Left lung (tissue), 14 donors: ENCODE measurements at places on chromosomes 1 and 21. TPM values are rescaled to one million over a fixed set of nuclear protein-coding genes. Genes with fewer than 3 reads are reported as not detected.

RGS5 gene
- 98.0 TPM for total RNA-seq

- no peaks in the 10 kb centered on the region for H3K36me3 ChIP-seq
- no peaks in the 10 kb centered on the region for H3K27me3 ChIP-seq
- DNase-seq, result no peak
- H3K27ac ChIP-seq, result peak overlapping the region; percentile 33
Observed at GRCh38 chr1:46370214-46370633, 23.9 kb upstream of the FAAH start.

GRCh38 chr21:33686386-33686785, 44.1 kb downstream of the ITSN1 start:
- peaks cover 19% of the 10 kb centered on the region for H3K4me1 ChIP-seq
- no peaks in the 10 kb centered on the region for H3K27me3 ChIP-seq
- H3K27ac ChIP-seq, result no peak overlapping the region
- DNase-seq, result no peak
- no peaks in the 10 kb centered on the region for H3K36me3 ChIP-seq

DNA sequence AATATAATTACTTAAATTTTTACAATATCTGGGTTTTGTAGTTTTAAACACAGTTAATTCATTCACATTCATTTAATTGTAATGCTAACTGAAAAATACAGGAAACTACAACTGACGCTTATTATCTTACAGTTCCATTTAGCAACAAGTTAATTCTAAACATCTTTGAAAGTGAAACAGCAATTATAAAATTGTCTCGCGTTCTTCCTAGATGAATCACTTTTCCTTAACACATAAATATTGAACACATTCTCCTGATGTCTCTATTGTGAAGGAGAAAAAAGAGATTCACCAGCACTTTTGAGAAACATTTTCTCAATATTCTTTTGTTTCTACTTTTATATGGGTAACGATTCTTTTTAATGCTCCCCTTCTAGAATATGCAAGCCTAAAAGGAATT, 6.4 kb downstream of the PTGFR start:
- H3K4me3 ChIP-seq, result no peak overlapping the region
- H3K36me3 ChIP-seq, result no peaks in the 10 kb centered on the region
- H3K27ac ChIP-seq, result no peak overlapping the region
- H3K27me3 ChIP-seq, result no peaks in the 10 kb centered on the region
- DNase-seq, result no peak

DNA sequence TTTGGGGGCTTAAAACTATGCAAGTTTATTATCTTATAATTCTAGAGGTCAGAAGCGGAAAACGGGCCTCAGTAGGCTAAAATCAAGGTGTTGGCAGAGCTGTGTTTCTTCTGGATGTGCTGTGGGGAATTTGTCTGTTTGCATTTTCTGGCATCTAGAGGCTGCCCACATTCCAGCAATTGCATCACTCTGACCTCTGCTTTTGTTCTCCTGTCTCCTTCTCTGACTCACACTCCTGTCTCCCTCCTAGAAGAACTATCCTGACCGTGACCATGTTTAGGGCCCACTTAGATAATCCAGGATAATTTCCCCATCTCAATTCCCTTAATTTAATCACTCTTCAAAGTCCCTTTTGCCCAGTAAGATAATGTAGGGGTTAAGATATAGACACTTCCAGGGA, 127.4 kb upstream of the DEPDC1 start:
- no peaks in the 10 kb centered on the region for H3K4me1 ChIP-seq
- H3K4me3 ChIP-seq, result no peak overlapping the region
- DNase-seq, result no peak
- H3K27me3 ChIP-seq, result no peaks in the 10 kb centered on the region
- no peaks in the 10 kb centered on the region for H3K36me3 ChIP-seq
- no peak overlapping the region for H3K27ac ChIP-seq

- H3K27me3 ChIP-seq, result no peaks in the 10 kb centered on the region
- H3K36me3 ChIP-seq, result no peaks in the 10 kb centered on the region
- no peak overlapping the region for H3K4me3 ChIP-seq
- H3K27ac ChIP-seq, result no peak overlapping the region
- DNase-seq, result no peak
Observed at GRCh38 chr1:24351247-24351646, 32.1 kb downstream of the GRHL3 start.

DNA sequence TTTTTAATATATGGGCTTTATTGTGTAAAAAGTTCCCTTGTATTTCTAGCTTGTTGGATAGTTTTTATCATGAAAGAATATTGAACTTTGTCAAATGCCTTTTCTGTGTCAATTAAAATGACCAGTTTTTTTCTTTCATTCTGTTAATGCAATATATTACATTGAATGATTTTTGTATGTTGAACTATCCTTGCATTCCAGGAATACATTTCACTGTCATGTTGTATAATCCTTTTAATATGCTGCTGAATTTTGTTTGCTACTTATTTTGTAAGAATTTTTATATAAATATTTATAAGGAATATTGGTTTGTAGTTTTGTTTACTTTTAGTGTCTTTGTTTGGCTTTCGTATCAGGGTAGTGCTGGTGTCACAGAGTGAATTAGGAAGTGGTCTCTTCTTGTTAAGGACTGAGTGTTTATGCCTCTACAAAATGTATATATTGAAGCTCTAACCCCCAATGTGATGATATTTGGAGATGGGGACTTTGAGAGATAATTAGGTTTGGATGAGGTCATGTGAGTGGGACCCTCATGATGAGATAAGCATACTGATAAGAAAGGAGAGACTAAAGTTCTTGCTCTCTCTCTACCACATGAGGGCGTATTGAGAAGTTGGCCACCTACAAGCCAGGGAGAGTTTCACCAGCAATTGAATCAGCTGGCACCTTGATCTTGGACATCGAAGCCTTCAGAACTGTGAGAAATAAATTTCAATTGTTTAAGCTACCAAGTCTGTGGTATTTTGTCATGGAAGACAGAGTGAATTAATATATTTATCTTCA, 12.0 kb upstream of the SLAMF6 start:
- no peaks in the 10 kb centered on the region for H3K27me3 ChIP-seq
- H3K4me3 ChIP-seq, result no peak overlapping the region
- peaks cover 10% of the 10 kb centered on the region for H3K4me1 ChIP-seq
- DNase-seq, result no peak
- H3K36me3 ChIP-seq, result no peaks in the 10 kb centered on the region
- no peak overlapping the region for H3K27ac ChIP-seq

DNA sequence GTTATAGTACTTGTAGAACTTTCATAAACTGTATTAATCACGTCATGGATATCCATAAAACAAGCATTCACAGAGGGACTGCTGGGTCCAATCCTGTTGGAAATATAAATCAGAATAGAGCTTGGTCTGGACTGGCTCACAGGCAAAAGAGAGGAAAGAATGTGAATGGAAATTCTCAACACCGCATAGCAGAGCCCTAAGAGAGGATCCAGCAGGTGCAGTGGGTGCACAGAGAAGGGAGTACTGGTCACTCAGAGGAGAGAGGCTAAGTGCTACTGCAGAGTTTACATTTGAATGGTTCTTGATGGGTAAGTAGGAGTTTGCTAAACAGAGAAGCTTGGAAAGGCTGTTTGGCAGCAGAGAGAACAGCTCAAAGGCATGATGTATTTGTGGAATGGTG, 231.7 kb downstream of the PAPPA2 start:
- H3K36me3 ChIP-seq, result no peaks in the 10 kb centered on the region
- H3K4me3 ChIP-seq, result no peak overlapping the region
- no peaks in the 10 kb centered on the region for H3K27me3 ChIP-seq
- no peak for DNase-seq
- H3K27ac ChIP-seq, result no peak overlapping the region
